ENCODE measurements at places on chromosomes 4 and X.

DNA sequence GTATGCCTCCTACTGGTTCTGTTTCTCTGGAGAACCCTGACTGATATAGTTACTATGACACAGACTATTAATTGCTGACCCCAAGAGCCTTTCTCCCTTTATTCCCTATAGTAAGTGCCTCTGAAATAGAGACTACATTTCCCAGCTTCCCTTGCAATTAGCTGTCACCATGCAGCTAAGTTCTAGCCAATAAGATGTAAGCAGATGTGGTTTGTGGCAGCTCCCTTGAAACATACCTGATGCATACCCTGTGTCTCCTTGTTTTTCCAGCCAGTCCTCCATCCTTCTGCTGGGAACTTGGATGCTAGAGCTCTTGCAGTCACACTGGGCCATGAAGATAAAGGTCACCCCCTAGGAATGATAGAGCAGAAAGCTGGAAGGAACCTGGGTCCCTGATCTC, 9.7 kb upstream of the TMEM165 start:
- DNase-seq, result peak; percentile 49

GRCh38 chr4:158750379-158750778, 18.4 kb upstream of the FNIP2 start:
- no peak for DNase-seq

DNA sequence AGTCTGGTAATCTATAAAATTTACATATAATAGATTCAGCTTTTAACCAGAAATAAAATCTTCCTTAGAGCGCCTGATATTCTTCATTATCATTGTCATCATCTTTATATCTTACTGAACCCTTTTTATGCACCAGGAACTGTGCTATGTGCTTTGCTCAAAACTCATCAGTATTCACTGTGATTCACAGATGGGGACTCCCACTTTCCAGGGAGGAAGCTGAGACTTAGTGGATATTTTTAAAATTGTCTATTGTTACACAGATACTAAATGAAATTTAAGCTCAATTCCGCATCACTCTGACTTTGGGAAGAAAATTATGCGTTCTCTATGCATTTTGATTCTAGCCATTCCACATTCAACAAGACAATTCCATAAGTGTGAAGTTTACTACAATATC, 34.8 kb upstream of the SULT1E1 start:
- no peak for DNase-seq

DNA sequence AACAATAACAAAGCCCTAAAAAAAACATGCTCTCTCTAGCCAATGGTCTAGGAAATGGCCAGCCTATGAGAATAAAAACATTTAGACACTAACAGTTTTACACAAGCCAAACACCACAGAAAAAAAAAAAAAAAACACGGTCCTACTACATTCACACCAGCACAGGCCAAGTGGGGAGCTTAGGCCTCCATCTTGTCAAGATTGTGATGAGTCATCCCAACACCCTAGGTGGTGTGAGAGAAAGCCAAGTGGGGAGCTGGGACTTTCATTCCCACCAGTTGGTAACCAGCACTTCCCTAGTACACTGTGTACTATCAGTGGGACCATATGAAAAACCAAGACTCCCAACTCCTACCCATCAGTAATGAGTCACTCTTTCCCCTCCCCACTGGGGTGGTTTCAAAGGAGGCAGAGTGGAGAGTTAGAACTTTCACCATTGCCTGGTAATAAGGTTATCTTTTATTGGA, 95.6 kb downstream of the ADAMTS3 start:
- DNase-seq, result no peak

DNA sequence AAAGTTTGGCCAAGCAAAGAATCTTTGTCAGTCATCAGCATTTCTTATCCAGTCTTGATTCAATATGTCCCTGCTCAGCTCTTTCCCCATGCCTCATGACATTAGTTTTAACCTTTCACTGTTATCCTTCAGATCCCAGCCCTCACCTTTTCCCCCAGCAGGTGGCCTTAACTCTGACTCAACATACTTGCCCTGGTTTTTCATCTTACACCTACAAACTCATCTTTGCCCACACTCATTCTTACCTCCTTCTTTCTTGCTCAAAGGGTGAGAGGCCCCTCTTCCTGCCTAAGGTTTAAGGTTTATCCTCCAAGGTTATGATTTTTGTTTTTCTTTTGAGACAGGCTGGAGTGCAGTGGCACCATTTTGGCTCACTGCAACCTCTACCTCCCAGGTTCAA, 10.6 kb upstream of the ANXA5 start:
- DNase-seq, result no peak

DNA sequence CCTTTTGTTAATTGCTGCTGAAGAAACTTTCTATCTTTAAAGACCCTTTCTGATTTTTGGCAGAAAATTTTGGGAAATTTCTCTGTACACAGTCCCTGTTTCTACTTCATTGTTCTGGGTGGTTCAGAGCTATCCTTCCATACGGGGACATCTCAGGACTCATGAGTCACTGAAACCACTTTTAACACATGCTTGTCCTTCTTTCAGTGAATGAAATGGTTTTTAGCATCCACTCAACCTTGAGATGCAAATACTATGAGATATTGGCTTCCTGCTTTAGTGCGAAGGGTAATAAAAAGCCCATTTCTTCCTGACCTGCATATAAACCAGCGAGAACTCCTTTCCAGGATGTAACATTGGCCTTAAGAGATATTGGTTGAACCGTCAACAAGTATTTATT, 158.0 kb downstream of the REPS2 start:
- no peak for DNase-seq

- no peak for DNase-seq
Measured at GRCh38 chrX:38896724-38897298, 95.6 kb downstream of the MID1IP1 start.

Measured in NCI-H82 (cell line).